ENCODE measurements at places on chromosomes 1 and 21.

DNA sequence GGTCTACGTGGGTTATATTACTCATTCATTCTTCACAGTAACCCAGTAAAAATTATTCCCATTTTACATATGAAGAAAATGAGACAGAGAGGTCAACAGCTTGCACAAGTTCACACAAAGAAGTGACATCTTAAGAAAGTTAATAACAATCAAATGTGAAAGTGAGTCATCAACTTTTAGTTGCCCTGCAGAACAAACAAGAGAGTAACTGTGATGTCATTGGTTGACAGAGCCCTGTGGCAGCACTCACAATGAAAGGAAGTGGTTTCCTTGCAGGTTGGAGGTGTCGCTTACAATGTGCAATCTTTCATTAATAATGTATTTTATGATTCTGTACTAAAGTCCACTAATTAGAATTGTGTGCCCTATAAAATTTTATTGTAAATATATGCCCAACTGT is 369.6 kb downstream of the RYR2 start:
- no peak for DNase-seq

GRCh38 chr21:46372014-46372485 is 48.1 kb downstream of the PCNT start:
- no peak for DNase-seq

GRCh38 chr21:32100423-32100822 is 178.4 kb downstream of the MIS18A start:
- no peak for DNase-seq

GRCh38 chr1:33501309-33501708 is 28.9 kb downstream of the ZSCAN20 start:
- DNase-seq = no peak

DNA sequence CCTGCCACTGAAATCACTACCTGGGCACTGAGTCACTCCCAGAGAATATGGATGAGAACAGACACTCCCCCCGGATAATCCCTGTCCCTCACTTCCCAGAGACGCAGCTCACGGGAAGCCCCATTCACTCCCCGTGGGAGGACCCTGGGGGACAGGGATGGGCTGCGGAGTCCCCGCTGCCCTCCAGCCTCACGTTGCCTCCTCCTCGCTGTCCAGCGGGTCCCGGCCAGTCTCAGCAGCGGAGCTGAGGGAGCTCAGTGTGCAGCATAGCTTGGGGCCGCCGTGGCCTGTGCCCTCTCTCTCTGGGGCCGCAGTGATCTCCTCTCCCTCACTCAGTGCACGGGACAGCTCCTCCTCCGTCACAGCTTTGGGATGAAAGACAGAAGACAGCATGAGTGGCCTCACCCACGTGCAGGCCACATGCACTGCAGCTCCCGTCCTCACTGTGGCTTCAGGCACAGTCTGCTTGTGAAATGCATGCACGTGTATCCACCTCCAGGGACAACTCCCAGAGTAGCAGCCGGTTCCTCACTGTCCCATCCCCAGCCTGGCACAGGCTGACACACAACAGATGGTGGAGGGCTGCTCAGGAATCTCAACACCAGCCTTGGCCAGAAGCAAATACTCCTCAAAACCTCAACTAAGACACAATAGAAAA is 7.4 kb downstream of the CFAP410 start:
- no peak for DNase-seq

GRCh38 chr1:107789817-107790524 is 175.0 kb downstream of the VAV3 start:
- no peak for DNase-seq

DNA sequence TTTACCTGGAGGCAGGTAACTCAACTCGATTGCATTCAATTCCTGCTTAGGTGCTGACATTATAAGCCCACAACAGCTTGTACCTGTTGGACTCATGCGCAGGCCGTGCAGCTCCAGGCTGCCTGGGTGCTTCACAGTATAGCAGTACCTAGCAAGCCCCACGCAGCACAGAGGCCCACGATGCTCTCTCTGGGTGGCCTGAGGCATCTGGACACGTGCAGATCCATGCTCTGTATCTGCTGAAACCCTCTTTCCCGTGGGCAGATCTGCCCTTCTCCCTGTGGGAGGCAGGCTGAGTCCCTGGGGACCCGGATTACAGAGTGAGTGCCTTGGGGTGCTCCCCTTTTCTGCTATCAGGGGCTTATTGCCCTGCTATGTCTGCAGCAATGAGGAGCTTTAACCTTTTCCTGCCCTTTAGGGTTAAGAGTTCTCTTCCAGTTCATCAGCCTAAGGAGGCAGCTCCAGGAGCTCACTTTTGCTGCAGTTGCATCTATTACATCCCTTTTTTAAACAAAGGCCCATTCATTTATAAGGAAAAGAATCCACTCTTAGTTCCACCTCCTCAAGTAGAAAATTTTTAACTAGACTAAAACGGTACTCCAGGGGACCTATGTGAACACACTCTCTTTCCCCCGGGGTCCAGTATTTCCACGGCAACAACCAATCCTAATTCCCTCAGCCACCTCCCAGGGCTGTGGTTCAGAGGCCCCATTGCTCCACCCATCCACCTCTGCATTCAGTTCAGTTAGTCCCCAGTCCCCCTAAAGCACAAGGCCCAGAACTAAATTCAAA is 19.3 kb downstream of the ITPKB start:
- DNase-seq = no peak

- no peak for DNase-seq
Measured at GRCh38 chr1:17148950-17149608, 29.8 kb upstream of the PADI2 start.

DNA sequence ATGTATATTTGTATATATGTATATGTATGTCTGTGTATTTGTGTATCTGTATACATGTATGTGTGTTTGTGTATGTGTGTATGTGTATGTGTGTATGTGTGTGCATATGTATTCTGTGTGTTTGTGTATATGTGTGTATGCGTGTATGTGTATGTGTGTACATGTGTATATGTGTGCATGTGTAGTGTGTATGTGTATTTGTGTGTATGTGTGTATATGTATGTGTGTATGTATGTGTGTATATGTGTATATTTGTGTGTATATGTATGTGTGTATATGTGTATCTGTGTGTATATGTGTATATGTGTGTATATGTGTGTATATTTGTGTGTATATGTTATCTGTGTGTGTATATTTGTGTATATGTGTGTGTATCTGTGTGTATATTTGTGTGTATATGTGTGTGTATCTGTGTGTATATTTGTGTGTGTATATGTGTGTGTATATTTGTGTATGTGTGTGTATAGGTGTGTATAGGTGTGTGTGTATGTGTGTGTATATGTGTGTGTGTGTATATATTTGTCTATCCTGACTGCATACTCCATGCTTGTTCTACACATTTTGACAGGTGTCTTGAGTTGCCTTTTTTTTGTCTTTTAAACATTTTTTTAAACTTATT is 101.5 kb downstream of the SCCPDH start:
- DNase-seq = no peak

- no peak for DNase-seq
Measured at GRCh38 chr1:195721210-195721971, 886.8 kb downstream of the KCNT2 start.

- DNase-seq = no peak
Measured at GRCh38 chr1:152186556-152187285, 27.7 kb upstream of the RPTN start.

- no peak for DNase-seq
Measured at GRCh38 chr1:2452932-2453315, 23.2 kb upstream of the PLCH2 start.

GRCh38 chr1:221162352-221162751 is 283.1 kb downstream of the HLX start:
- DNase-seq = no peak

DNA sequence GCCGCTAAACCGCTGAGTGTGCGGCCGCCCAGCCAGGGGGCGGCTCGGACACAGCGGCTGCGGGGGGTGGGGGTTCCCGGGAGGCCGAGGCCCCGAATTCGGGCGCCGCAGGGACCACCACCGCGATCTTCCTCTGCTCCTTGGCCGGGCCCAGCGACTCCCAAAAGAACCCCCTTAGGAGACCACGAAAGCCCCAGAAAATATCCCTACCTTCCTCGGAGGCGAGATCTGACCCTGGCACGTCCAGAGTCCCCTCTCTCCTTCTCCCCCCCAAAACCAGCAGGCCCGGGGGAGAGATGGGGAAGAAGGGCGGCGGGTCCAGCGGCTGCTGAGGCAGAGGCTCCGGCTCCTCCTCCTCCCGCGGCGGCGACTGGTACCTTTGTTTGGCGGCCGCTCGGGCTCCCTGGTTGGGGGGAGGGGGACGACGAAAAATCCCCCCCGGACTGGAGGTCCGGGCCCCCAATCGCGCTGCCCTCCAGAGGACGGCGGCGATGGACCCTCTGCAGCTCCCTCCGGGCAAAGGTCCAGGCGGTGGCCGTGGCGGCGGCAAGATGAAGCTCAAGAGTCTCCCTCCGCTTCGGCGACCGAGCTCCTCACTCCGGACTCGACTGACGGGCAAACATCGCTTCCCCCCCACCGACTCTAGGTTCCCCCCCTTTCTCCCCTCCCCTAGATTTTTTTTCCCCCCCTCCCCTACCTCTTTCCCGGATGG is at the start of gene ARID4B:
TSS of gene ARID4B (minus strand) at position 621 of the 712 bp plus-strand sequence. CDS start 1,260 bp downstream, outside the sequence.
- peak; percentile 59 for DNase-seq

- DNase-seq = no peak
Measured at GRCh38 chr1:106600626-106601025, 455.8 kb upstream of the PRMT6 start.

DNA sequence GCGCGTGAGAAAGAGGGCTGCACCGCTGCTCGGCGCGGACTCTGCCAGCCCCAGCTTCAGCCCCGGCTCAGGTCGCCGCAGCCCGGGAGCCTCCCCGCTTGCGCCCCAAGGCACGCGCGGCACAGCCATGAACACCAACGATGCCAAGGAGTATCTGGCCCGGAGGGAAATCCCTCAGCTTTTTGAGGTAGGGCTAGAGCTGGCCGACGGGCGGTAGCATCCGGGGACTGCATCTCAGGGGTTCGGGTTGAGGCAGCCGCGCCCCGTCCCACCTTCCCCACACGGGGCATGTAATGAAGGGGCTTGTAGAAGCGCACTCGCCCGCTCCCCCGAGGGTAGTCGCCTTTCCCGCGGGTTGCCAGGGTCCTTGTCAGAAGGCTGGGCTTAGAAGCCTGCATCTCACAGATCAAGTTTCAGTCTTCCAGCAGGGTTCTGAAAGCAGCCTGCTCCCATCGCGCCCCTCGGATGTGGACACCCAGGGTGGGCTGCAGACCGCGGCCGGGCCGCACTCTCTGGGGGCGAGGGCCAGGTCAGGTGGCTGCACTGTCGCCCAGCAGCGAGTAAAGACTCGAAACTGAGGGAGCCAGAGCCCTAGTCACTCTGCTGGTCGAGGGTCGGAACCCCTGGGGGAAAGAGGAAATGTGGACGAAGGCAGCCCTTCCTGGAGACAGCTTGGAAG is 507 bp downstream of the AK5 start:
- DNase-seq = peak; percentile 42

DNA sequence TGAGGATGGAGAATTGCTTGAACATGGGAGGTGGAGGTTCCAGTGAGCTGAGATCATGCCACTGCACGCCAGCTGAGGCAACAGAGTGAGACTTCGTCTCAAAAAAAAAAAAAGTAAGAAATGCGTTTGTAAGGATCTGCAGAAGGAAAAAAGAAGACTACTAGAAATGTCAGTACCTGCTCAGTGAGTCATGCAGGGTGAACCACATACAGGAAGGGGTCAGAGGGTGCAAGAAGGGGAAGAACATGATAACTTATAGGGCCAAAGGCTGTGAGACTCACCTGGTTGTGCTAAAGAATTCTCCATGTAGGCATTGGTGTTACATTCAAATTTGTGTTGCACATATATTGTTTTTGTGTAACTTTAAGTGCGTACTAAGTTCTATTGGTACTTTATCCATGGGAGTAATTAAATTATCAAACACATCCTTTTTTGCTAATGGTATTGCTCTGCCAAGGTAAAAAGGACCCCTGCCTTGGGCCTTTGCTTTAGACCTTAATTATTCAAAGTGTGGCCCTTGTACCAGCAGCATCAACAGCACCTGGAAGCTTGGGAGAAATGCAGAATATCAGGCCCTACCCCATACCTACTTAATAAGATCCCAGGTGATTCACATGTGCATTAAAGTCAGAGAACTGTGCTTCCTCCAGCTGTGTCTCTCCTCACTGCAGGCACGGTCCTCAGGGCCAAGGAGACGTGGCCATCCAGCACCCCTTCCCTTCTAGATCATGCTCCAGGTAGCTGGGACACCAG is 96.4 kb upstream of the PPP2R5A start:
- DNase-seq = no peak
